ENCODE measurements at places on chromosomes 16 and 17.

DNA sequence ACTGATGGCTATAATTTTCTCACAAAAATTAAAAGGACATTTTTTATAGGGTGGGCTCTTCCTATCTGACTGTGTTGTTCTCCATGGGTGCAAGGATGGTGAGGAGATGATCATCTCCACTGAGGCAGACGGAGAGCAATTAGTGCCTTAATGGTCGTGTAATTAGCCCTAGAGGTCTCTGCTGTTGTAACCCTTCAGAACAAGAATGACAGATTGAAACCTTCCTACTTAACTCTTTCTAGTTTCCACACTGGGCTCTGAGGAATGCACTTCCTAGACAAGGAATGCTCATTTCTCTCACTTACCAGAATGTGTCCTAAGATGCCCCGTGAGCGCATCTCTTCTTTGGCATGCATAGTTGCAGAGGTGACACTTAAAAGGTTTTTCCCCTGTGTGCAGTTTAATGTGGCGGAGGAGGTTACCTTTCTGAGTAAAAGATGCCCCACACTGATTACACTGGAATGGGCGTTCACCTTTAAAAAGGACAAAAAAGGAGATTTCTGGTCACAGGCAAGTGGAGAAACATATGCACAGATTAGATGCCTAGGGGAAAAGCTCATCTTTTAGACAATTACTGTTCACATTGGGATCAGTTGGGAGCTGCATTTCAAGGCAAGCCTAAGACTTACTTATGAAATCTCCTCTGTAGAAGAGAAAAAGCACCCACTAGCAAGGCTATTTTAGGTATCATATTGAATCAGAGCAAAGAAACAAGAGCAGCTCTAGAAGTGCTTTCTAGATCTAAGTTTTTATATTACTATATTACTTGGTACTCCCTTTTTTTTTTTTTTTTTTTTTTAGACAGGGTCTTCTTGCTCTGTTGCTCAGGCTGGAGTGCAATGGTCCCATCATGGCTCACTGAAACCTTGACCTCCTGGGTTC lies 53.6 kb downstream of the GRB7 start:
- DNase-seq, result no peak

- DNase-seq, result no peak
These were observed 4.7 kb upstream of the PLCG2 start for GRCh38 chr16:81774348-81774747.

- peak; percentile 48 for DNase-seq
These were observed 35.0 kb downstream of the NMT1 start for GRCh38 chr17:45096141-45096540.

- no peak for DNase-seq
These were observed 46.6 kb downstream of the STH start for GRCh38 chr17:46045639-46046038.

GRCh38 chr17:48026502-48027321 lies 10.9 kb downstream of the COPZ2 start:
- peak; percentile 94 for DNase-seq
